ENCODE measurements at places on chromosomes 6 and 20.

GRCh38 chr6:108635505-108636226, 74.9 kb downstream of the FOXO3 start:
- no peak for DNase-seq

DNA sequence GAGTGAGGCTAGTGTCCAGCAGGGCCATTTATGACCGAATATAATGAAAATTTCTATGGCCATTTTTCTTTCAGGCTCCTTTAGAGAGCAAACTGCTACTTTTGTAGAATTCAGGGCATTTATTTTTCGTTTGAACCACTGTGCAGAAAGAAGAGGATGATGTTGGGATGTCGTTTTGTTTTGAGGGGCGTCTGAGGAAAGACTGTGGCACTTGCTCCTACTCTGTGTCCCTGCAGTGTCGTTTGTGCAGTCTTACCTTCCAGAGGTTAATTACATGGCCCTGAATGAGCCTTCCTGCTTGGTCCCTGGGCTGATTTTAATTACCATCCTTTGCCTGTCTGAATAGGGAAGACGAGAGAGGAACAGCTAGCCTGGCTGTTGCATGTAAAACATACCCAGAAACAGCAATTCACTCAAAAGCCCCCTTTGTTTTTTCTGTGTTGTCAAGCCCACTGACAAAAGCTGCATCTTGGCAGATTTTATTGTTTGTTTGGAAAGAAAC, 65.3 kb downstream of the CTNNBL1 start:
- DNase-seq, result no peak

DNA sequence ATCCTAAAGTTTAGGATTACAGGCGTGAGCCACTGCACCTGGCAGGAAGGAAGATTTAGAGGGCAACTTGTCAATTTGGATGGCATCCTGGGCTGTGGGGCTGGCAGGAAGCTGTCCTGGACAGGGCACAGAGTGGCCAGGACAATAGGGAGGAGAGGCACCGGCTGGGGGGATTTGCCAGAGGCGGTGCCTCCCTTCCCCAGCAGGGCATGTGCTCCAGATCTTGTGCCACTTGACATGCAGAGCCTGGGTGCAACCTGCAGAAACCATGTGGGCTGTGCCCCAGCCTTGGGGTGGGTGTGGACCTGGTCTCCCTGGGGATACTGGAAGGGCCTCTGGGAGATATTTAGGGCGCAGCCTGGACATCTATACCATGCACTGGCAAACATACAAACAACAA, 58.6 kb upstream of the EEF1A1 start:
- no peak for DNase-seq

DNA sequence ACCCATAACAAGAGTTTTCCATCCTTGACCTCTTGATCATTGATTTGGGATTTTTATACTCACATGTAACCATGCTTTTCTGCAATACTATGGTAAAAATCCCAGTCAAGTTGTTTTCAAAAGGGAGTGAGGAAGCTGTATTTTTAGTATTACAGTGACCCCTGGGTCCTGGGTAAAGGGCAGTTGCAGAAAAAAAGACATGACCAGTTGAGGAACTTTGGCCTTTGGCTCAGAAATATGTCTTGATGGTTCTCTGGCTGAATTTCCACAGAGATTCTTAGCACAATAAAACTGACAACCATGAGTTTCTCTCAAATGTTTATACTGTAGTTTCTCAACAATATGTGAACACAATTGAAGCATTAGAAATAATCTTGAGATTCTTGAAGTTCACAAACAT, 28.6 kb upstream of the PRL start:
- DNase-seq, result no peak

DNA sequence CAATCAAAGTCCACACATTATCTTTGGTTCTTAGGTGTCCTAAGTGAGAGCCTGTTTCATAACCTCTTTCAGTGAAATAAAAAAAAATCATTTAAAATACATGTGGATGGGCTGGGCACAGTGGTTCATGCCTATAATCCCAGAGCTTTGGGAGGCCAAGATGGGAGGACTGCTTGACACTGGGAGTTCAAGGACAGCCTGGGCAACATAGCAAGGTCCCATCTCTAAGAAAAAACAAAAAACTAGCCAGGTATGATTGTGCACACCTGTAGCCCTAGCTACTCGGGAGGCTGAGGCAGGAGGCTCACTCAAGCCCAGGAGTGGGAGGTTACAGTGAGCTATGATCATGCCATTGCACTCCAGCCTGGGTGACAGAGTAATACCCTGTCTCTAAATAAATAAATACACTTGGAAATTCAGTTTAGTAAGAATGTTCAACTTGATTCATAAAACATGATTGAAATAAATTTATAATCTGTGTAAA, 3.6 kb downstream of the MPC1 start:
- DNase-seq, result no peak

GRCh38 chr20:62472138-62472940, 3.5 kb downstream of the GATA5 start:
- DNase-seq, result no peak

DNA sequence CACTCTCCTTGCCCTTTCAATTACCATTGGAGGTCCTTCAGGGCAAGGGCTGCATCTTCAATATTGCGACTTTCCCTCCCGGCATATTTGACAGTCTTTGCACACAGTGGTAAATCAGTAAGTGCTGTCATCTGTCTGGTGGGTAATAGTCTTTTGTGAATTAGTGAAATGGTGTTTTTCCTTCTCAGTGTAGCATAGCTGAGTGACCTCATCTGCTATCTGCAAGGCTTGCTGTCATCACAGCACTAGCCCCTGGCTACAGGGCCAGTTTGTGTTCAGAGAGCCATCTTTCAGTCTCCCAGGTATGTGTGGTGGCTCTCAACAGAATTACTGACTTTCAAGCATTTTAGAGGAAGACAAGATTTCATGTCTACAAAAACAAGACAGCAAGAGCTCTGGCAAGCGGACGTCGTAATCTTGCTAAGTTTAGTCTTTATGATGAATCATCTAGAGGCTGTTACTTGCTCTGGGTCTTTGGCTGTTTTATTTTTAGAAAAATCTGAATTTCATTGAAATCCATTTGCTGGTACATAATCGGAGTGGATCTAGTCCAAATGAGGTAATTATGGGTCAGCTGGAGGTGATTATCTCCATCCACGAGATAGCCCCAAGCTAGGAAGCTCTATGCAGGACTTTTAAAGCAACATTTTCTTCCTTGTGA, 528.9 kb downstream of the EPM2A start:
- no peak for DNase-seq

GRCh38 chr6:124924333-124924759, 37.9 kb upstream of the RNF217 start:
- DNase-seq, result no peak

GRCh38 chr6:53437557-53438202, 88.9 kb upstream of the ELOVL5 start:
- DNase-seq, result peak; percentile 4

DNA sequence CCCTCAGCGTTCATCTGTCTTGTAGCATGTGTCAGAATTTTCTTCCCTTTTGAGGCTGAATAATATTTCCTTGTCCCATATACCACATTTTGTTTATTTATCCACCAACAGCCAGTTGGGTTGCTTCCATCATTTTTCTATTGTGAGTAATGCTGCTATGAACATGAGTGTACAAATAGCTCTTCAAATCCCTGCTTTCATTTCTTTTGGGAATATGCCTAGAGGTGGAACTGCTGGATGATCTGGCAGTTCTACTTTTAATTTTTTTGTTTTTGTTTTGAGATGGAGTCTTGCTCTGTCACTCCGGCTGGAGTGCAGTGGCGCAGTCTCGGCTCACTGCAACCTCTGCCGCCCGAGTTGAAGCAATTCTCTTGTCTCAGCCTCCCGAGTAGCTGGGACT, 64.7 kb downstream of the SASH1 start:
- DNase-seq, result no peak

DNA sequence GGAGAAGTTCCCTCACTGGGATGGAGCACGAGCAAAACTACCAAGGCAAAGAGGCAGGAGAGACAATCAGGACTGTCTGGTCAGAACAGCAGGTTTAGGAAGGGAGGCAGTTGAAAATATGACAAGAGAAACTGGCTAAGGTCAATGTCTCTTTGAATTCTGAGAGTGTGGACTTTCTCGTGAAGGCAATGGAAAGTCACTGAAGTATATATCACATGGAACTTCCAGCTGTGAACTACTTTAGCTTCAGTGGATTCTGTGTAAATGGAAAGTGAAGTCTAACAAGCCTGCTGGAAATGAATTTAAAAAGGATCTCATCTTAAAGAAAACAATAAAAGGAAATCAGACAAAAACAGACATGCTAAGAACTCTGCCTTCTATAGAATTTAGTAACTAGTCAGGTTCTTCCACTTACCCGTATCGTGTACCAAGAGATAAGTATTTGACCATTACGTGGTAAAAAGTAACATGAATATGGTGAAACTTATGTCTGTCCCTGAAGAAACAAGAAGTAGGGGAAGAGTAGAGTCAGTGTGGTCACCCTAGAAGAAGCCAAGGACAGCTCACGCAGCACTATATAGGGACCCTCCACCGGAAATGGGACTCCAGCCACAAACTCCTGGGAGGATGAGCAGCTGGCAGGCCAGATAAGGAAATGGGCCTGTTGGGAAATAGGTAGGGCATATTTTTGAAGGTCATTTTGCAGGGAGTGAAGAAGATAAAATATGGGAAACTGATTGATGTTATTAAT, 123.4 kb downstream of the MAP7 start:
- no peak for DNase-seq

DNA sequence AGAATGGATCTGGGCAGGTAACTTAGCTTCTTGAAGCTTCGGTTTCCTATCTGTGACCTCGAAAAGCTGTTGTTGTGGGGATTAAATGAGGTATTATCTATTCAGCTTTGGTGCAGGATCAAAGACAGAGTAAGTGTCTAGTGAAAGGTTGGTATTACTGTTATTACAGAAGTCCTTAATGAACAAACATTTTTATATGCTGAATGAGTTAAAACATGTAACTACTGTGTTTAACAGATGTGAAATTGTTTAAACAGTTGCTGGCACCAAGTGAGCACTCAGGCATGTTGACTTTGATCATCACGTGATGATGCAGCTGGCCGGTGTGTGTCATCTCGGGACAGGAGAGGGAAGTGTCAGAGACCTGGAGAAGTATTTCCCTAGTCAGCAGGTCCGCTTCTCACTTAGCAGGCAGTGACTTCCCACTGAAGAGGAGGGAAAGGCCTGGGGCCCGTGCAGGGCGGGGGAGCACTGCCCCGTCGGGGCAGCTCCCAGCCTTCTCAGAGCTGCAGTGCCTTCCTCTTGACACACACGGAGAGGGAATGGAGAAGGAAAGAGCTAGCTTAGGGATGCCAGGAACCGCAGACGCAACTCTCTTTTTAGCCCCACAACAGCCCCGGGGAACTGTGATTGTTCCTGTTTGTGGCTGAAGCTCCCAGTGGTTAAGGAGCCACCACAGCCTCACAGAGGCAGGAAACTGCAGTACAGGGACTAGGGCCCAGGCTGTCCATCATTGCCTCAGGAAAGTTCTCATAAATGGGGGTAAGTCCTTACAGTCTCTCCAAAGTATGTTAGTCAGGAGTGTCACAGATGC, 18.0 kb downstream of the TUBB2A start:
- peak; percentile 56 for DNase-seq

DNA sequence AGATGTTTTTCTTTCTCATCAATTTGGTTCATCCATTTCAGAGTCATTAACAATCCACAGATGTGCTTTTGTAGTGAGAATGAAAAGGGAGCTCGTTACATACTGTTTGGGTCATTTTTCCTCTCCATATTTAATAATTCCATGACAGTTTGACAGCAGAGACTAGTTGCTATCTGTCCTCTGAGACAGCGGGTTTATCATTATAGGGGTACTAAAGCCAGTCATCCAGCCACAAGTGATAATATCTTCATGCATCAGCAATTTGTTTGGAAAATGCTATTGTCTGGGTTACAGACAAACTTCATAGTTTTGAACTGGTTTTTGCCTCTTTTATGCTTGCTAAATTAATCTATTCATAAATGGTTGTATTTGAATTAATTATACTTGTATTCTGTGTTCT, 350.6 kb upstream of the FLRT3 start:
- no peak for DNase-seq

DNA sequence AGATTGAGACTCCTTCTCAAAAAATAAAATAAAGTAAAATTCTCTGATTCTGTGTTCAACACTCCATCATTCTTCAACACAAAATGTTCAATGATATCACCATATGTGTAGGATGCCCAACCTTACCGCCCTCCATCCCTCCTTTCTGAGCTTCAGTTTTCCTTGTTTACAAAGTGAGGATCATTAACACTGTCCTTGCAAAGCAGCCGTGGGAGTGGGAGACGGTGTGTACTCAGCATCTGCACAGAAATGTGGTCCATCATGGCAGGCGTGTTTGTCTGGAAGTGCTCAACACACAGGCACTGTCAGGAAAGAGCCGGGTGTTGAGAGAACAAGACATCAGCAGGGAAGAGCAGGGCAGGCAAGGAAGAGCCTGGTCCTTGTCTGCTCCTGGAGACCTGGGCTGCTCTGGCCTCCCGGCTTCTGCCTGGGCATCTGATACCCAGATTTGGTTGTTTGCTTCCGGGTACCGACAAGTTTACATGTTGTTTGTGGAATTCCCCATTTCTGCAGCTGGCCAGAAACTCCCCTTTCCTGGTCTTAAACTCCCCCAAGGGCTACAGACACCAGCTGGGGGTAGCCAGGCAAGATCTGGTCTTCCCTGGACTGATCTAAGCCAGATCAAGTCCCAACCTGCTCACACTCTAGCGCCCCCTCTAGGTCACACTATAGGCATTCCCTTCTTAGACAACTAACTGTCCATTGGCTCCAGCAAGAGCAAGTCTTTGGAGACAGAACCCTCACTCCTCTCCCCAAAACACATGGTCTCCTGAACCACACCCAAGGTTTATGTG, 26.7 kb upstream of the TTPAL start:
- no peak for DNase-seq

DNA sequence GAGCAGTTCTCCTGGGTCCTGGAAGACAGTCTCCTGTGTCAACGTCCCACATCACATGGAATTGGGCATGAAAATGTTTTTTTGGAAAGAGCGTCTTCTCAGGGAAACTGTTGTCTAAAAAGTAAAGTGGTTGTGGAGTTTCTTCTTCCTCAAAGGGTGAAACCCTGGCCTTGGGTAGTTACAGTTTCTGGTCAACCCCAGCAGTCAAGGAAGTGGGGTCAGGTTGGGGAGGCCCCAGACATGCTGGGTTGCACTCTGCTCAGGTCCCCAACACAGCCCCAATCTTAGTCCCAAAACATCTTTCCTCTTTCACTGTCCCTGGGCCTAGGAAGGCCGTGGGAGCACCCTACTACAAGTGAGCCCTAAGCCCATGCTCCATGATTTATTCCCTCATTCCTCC, 996 bp upstream of the NFKBIE start:
- no peak for DNase-seq

GRCh38 chr20:25005661-25006060, 13.1 kb upstream of the APMAP start:
- DNase-seq, result no peak

DNA sequence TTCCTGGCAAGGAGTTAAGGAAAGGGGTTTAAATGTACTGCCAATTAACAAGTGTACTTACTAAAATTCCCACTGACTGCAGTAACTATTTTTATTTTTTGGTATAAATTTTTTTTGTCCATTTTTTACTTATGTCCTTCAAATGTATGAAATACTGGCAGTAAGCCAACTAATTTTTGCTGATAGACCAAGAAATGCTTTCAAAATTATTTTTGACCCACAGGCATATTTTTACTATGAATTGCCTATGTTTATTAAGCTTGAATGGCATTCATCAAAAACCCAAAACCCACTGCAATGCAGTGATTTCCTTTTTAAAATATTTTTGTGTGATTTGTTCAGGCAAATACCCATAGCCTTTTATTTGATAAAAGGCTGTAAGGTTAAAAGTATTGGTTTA, 560.1 kb downstream of the UTRN start:
- no peak for DNase-seq

Data from GDM1 (cell line).